ENCODE measurements at places on chromosomes 1 and 21. TPM values are rescaled to one million over a fixed set of nuclear protein-coding genes. Genes with fewer than 3 reads are reported as not detected.

DNA sequence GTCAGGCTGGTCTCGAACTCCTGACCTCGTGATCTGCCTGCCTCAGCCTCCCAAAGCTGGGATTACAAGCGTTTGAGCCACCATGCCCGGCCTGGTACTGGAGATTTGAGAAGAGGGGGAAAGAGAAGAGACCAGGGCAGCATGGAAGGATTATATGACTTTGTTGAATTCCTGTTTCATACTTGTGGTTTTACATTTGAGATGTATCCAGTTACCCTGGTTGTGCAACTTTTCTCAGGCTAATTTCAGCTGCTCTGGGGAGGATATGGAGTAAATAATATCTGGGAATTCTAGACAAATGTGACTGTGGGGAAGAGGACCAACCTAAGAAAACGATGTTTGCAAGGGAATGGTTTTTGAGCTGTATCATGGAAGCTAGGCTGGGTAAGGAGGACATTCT lies 89.5 kb upstream of the GREM2 start:
- peaks cover 9% of the 10 kb centered on the region for H3K27me3 ChIP-seq
- no peak for DNase-seq
- no peaks in the 10 kb centered on the region for H3K4me1 ChIP-seq
- no peak overlapping the region for H3K27ac ChIP-seq
- no peaks in the 10 kb centered on the region for H3K36me3 ChIP-seq

- H3K4me3 ChIP-seq: no peak overlapping the region
- H3K27me3 ChIP-seq: peaks cover 6% of the 10 kb centered on the region
- H3K27ac ChIP-seq: no peak overlapping the region
- DNase-seq: no peak
Measured at GRCh38 chr1:18569811-18570545, 60.7 kb upstream of the PAX7 start.

DNA sequence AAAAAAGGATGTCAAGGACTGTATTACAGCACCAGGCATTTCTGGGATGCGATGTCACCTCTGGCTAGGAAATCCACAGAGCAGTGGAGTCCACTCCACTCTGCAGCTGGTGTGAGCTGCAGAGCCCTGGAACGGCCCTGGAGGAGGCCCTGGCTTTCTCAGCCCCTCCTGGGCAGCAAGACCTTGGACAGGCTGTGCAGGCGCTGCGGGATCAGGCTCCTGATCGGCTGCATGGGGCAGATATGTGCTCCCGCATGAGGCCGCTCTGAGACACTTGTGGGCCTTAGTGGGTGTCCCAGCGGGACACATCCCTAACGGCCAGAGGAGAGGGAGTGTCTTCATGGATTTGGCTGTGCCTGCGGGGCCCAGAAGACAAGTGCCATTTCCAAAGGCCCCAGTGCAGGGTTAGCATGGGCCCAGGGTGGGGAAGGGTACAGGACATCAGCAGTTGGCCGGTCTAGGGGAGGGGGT lies 6.2 kb downstream of the DNMT3L start:
- no peaks in the 10 kb centered on the region for H3K36me3 ChIP-seq
- DNase-seq: no peak
- H3K4me3 ChIP-seq: no peak overlapping the region
- no peak overlapping the region for H3K27ac ChIP-seq
- H3K27me3 ChIP-seq: no peaks in the 10 kb centered on the region

Gene OR2T11
- total RNA-seq: not detected

Gene RAB7B
- total RNA-seq: not detected

DNA sequence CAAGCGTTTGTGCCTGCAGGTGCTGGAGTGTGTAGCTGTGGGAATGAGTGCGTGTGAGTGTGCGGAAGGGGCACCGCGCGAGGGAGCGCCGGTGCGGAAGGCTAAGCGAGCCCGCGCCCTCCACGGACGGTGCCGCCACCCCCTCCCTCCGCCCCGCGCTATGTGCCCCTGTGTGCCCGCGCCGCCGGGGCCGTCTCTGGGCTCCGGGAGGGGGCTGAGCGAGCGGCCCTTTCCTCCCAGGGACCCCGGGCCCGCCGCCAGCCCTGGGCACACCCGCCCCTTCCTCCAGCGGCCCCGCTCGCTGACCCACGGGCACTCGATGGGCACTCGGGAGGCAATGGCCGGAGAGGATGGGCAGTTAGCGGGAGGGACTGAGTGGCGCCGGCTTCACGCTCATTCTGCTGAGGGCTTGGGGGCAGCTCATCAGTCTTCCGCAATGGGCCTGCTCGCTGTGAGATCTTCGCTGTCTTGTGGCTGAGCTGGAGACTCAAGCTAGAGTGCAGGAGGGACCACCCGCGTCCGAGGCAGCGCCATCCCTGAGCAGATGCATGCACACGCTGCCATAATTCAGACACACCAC lies 8.6 kb upstream of the ADGRB2 start:
- peaks cover 25% of the 10 kb centered on the region for H3K27me3 ChIP-seq
- H3K4me1 ChIP-seq: peaks cover 38% of the 10 kb centered on the region
- H3K4me3 ChIP-seq: peak overlapping the region; percentile 74
- no peak for DNase-seq
- H3K27ac ChIP-seq: no peak overlapping the region

DNA sequence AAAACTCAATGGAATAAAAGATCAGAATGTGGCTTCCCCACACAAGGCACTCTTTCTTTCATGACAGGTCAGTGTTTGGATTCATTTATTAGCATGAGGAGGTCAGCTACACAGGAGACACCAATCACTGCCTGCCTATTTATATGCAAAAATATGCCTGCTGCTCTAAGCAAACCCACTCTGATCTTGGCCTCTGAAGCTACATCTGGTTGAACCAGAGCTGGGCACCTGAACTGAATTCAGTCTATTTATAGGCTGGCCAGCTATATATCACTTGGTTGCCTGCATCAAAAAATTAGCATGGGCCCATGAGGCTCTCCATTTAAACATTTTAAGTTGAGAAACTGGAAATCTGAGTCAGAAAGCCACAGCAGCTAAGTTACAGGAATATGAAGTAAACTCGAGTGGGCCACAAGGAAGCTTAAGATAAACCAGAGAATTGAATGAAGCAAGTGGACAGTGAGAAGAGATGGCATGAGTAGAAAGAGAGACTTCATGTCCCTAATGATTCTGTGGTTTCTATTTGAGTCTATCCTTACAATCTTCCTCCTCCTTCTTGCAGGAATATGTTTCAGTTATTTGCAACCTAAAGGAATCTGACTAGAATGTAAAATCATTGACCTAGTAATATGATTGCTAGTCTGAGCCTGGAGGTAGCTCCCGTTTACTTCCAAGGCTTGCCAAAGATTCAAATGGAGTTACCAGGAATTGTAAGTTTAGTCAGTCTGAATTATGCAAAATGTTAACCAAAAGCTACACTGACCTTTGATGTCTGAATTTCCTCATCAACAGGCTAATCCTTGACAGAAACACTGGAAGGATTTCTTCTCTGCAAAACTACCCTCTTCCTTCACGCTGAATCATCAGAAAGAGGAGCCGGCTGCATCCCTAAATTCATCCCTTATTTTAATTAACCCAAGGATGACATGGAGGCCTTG lies 17.7 kb downstream of the DDAH1 start:
- H3K36me3 ChIP-seq: no peaks in the 10 kb centered on the region
- no peak overlapping the region for H3K4me3 ChIP-seq
- H3K4me1 ChIP-seq: no peaks in the 10 kb centered on the region
- H3K27me3 ChIP-seq: peaks cover 17% of the 10 kb centered on the region
- no peak overlapping the region for H3K27ac ChIP-seq

Gene MYOG
- not detected for total RNA-seq

DNA sequence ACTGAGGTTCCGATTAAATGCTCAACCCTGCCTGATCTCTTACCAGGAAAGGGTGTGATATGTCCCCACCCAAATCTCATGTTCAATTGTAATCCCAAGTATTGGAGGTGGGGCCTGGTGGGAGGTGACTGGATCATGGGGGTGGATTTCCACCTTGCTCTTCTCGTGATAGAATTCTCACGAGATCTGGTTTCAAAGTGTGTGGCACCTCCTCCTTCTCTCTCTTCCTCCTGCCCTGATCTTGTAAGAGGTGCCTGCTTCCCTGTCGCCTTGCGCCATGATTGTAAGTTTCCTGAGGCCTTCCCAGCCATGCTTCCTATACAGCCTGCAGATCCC lies 34.9 kb downstream of the RSPH1 start:
- no peaks in the 10 kb centered on the region for H3K27me3 ChIP-seq
- no peak overlapping the region for H3K27ac ChIP-seq
- DNase-seq: peak; percentile 23
- peak overlapping the region; percentile 52 for H3K4me3 ChIP-seq
- no peaks in the 10 kb centered on the region for H3K36me3 ChIP-seq

Gene PPFIA4
- 4.5 TPM for total RNA-seq

Gene FAM110D
- 0.07 TPM for total RNA-seq

GRCh38 chr21:33061233-33061632 lies 8.7 kb upstream of the OLIG1 start:
- no peaks in the 10 kb centered on the region for H3K36me3 ChIP-seq
- H3K27ac ChIP-seq: no peak overlapping the region
- DNase-seq: no peak
- peaks cover 16% of the 10 kb centered on the region for H3K27me3 ChIP-seq
- H3K4me3 ChIP-seq: no peak overlapping the region

Gene CDA
- not detected for total RNA-seq

DNA sequence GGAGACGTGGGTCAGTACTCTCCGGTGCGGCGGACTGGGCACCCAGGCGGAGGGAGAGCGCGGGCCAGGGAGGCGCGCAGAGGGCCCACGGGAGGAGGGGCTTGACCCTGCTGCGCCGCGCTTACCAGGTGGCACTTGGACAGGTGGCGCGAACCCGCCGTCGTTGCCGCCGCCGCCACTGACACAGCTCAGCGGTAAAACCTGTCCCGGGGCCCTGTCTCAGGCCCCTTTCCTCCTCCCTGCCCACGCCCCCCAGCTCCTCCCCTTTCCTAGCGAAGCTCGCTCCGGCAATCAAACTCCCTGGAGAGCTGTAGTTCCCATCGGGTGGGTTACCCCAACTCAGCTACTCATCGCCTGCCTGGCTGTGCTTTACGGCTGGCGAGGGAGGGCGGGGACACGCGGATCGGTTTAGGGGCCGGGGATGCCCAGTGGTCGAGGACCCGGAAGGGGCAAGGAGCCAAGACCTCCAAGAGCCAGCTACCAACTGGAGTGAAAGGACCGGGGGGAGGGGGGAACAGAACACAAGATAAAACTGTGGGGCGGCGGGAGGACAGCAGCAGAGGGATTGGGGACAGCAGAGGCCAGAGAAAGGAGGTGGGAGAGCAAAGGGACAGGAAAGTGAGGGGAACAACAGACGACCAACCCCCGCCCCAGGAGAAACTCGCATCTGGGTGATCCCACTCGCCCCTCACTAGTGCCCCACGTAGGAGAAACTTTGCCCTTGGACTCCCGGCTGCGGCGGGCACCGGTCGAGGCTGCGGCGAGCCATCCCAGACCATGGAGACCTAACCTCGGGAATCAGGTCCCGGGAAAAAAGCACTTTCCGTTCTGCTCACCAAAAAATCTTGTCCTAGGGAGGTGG lies 2.9 kb downstream of the GFI1 start:
- H3K4me1 ChIP-seq: peaks cover 43% of the 10 kb centered on the region
- H3K27ac ChIP-seq: peak overlapping the region; percentile 93
- peaks cover 49% of the 10 kb centered on the region for H3K36me3 ChIP-seq
- peak; percentile 78 for DNase-seq
- no peaks in the 10 kb centered on the region for H3K27me3 ChIP-seq
- H3K4me3 ChIP-seq: peak overlapping the region; percentile 90

DNA sequence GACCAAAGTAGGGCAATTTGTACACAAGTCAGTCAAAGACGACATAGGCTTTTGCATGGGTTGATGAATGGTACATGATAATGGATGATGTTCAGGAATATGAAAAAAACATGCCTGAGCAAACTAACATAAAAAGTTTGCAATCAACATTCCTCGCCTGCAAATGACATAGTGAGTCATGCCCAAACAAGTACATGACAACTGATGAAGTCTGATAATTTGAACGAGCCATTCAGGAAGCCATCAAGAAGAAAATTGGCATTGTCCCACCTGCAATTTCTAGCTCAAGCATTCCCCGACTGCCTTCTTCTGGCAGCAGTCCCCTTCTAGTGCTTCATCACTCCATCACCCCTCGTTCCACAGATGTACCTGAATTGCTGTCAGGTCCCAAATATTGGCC lies 118.4 kb upstream of the NR5A2 start:
- H3K4me1 ChIP-seq: no peaks in the 10 kb centered on the region
- no peak overlapping the region for H3K27ac ChIP-seq
- peaks cover 10% of the 10 kb centered on the region for H3K27me3 ChIP-seq

Gene SCCPDH
- total RNA-seq: 24.3 TPM

- no peak overlapping the region for H3K27ac ChIP-seq
- H3K36me3 ChIP-seq: no peaks in the 10 kb centered on the region
- no peak for DNase-seq
- H3K27me3 ChIP-seq: no peaks in the 10 kb centered on the region
Measured at GRCh38 chr1:188154196-188154595, 1325.4 kb downstream of the PLA2G4A start.

DNA sequence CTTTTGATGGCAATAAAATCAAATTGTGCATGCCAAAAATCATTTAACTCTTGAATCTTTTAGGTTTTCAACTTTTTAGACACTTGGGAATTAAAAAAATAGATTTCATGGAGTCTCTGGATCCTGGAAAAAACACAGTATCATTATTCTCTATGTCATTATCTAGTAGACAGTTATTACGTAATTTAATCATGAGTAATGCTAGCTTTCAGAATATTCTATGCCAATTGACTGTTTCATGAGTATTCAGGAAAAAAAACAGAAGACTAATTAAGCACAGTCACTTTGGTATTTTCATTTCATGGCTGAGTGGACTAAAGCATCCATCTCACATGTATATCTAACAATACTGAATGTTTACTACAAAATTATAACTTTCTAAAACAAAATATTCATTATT lies 44.0 kb downstream of the ODF2L start:
- H3K36me3 ChIP-seq: peaks cover 41% of the 10 kb centered on the region
- no peaks in the 10 kb centered on the region for H3K4me1 ChIP-seq
- no peak for DNase-seq
- no peaks in the 10 kb centered on the region for H3K27me3 ChIP-seq
- H3K4me3 ChIP-seq: no peak overlapping the region

Gene TRABD2B
- not detected for total RNA-seq

DNA sequence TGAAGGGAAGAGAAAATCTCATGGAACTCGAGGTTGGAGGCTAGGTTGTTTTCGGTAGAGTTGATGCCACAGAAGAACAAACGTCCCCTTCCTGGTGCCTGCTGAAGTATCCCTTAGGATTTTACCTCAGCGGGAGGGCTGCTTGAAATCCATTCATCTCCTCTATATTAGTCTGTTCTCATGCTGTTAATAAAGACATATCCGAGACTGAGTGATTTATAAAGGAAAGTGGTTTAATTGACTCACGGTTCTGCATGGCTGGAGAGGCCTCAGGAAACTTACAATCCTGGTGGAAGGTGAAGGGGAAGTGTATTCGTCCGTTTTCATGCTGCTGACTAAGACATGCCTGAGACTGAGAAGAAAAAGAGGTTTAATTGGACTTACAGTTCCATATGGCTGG lies 413.5 kb downstream of the NPHP4 start:
- H3K4me1 ChIP-seq: no peaks in the 10 kb centered on the region
- no peak overlapping the region for H3K27ac ChIP-seq
- H3K27me3 ChIP-seq: peaks cover 10% of the 10 kb centered on the region
- DNase-seq: no peak

Gene MAP3K6
- total RNA-seq: 5.2 TPM

- no peak overlapping the region for H3K27ac ChIP-seq
- H3K36me3 ChIP-seq: no peaks in the 10 kb centered on the region
- H3K27me3 ChIP-seq: no peaks in the 10 kb centered on the region
- no peaks in the 10 kb centered on the region for H3K4me1 ChIP-seq
- no peak overlapping the region for H3K4me3 ChIP-seq
Measured at GRCh38 chr1:222010306-222010705, 268.4 kb upstream of the DUSP10 start.

- H3K27me3 ChIP-seq: no peaks in the 10 kb centered on the region
- DNase-seq: no peak
- no peak overlapping the region for H3K27ac ChIP-seq
- no peak overlapping the region for H3K4me3 ChIP-seq
Measured at GRCh38 chr1:83626603-83627002, 372.3 kb downstream of the TTLL7 start.

Data from activated naive CD4-positive, alpha-beta T cell treated with anti-CD3 and anti-CD28 coated beads for 36 hours (primary cell).